ENCODE measurements at places on chromosomes 5 and 9.

- DNase-seq, result no peak
Measured at GRCh38 chr5:140338908-140339307, 7.5 kb downstream of the HBEGF start.

- no peak for DNase-seq
Measured at GRCh38 chr5:7930011-7930410, 61.1 kb downstream of the MTRR start.

GRCh38 chr5:78555870-78556269 is 92.7 kb downstream of the LHFPL2 start:
- DNase-seq, result no peak

GRCh38 chr5:93599001-93599379 is 16.0 kb downstream of the NR2F1 start:
- no peak for DNase-seq

DNA sequence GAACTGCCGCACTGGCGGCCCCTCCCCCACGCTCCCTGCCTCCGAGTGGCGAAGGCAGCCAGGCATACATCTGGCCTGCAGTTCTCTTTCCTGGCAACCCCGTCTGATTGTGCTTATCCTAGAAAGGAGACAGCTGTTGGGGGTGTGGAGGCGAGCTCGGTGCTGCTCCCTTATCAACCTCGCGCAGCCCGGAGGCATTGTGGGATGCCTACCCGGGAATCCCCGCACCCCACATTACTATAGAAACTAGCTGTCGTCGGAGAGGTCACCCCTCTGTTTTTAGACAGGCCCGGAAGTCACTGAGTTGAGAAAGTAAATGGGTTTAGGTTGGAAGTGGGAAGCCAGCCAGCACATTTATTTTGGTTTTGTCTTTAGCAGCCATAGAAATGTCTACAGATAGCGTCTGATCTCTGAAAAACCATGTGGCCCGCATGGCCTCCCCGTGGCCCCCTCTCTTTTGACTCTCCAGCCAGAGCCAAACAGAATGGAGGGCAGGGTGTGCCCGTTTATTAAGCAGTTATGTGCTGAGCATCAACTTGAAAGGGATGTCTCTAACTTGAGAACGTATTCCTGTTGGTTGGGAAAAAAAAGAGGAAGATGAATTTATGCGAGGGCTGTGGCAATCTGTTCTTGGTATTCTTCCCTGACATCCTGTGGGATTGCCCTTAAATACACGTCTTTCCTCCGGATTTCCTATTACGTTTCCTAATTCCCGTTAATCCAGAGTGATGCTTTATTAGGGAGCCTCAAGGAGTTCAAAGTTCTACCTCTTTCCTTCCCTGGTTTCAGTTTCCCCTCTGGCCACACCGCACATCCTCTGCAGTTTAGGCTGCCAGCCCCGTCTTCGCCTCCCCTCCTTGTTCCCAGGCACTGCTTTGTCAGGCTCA is 3.9 kb downstream of the STC2 start:
- DNase-seq, result peak; percentile 96

- DNase-seq, result no peak
Measured at GRCh38 chr9:84781458-84781857, 111.9 kb downstream of the NTRK2 start.

DNA sequence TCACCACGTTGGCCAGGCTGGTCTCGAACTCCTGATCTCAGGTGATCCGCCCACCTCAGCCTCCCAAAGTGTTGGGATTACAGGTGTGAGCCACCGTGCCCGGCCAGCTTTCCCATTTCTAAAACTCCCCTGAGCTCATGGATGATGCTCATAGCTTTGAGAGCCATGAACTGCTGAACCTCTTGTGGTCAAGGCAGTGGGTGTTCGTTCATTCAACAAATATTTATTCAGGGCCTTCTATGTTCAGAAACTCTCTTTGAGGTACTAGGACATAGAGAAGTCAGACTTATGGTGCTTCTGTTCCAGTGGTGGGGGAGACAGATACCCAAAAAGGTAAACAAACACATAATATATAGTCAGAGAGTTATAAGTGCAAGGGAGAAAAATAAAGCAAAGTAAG is 2.7 kb downstream of the BSPRY start:
- DNase-seq, result no peak

GRCh38 chr5:10367579-10367978 is 14.1 kb downstream of the MARCHF6 start:
- DNase-seq, result peak; percentile 68

DNA sequence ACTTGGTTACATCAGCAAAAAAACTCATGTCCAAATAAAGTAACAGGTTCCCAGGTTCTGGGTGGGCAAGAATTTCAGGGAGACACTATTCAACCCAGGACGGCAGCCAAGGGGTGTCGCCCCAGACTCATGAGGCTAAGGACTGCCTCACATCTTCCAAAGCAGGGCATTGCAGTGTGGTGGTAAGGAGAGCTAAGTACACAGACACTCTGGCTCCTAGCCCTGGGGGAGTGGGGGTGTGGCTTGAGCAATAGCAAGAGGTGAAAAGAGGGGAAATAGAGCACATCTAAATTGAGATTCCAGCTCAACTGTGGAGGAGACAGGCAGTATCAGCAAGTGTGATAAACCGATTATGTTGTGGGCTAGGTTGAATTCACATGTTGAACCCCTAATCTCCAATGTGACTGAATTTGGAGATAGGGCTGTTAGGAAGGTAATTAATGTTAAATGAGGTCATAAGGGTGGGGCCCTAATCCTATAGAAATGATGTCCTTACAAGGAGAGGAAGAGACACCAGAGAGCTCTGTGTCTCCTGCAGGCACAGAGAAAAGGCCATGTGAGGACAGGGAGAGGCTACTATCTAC is 49.9 kb upstream of the MARCHF11 start:
- DNase-seq, result no peak

DNA sequence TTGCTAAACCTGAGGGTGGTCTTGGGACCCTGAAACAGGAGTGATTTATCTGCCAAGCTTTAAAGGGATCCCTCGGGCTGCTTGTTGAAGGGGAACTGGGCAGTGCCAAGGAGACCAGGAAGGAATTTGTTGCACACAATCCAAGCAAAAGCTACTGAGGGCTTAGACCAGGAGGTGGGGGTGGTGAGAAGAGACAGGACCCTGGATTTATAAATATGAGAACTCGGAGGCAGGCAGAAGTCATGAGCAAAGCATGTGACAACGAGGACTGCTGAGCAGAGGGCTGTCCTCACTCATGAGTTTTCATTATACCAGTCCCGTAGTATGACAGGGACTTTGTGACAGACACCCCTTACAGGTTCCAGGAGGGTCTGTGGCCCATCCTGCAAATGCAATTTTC is 237.3 kb downstream of the DRD1 start:
- no peak for DNase-seq

DNA sequence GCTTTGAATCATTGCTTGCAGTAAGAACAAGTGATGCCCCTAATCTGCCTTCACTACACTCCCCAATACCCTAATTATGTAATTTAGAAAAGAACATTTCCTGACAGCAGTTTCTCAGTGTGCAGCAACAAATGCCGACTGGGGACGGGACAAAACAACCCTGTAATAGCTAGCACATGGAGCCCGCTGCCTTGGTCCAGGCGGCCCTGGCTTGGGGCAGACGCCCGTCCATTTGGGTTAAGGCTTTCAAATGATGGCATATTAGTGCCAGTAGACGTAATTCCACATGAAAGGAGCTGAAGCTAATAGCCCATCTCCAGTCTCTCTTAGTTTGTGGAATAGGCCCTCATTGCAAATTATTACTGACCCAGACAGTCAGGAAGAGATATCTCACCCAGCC is 150.6 kb upstream of the PITX1 start:
- no peak for DNase-seq

DNA sequence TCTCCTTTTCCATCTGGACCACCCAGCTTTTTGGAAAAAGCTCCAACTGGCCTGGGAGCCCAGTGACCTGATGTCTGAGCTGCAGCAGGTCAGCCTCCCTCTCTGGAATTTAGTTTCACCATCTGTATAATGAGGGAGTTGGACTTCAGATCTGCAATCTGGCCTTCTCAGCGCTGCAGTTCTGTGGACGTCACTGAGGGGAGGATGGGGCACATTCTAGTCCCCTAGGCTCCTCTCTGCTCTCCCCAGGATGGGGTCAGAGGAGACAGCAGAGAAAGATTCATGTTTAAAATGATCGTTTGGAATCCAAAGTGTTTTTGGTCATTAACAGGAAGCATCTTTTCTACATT is 10.2 kb downstream of the OR13J1 start:
- DNase-seq, result peak; percentile 15

DNA sequence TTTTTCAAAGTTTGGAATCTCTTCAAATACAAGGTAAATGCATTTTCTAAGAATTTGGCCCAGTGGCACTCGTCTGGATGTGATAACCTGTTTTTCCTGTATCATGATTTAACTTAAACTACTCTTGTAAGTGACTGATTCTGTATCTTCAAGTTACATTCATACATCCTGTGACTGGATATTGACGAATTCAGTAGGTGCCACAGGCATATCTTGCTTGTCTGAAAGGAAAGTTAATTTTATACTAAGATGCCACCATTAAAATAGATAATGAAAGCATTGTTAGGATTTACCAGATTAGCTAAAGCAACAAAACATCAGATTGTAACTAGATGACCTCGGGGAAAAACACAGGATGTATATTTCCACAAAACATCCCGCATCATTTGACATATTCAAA is 175.3 kb upstream of the ZNF608 start:
- DNase-seq, result no peak

GRCh38 chr9:104177676-104178075 is 83.6 kb downstream of the SMC2 start:
- DNase-seq, result no peak

GRCh38 chr9:108383796-108384195 is 472.0 kb downstream of the ACTL7B start:
- no peak for DNase-seq

DNA sequence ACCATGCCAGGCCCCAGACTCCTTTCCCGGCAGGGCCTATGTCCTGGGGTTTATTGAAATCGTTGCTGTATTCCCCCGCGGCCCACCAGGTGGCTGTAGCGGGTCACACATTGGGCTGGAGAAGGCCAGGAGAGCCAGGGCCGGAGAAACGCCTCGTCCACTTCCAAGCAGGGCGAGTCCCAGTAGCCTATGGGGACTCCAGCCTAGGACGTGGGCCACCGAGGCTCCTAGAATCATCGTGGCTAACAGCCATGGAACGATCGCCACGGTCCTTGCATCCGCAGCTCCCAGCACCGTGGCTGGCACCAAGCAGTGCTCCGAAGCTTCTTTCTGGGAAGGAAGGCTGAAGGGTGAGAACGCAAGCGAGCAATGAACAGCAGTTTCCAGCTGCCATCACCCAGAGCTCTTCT is 87.7 kb downstream of the ENTREP1 start:
- DNase-seq, result peak; percentile 69

GRCh38 chr9:113572076-113572861 is 108.7 kb downstream of the RGS3 start:
- no peak for DNase-seq

DNA sequence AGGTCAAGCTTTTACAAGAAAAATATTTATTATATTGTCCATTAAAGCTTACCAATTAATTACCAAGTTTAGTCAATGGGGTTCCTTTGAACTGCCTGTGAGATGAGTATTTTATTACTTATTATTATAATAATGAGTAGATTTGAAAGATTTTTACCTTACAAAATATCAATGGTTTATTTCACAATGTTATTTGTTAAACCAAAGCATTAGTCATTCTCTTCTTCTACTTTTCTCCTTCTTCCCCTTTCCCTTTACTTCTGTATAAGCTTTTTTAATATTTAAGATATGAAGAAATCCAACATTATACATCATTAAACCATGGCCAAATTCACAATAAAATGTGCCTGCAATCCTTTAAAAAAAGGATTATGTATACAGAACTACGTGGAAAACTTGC is 369.5 kb downstream of the ARL15 start:
- DNase-seq, result no peak

DNA sequence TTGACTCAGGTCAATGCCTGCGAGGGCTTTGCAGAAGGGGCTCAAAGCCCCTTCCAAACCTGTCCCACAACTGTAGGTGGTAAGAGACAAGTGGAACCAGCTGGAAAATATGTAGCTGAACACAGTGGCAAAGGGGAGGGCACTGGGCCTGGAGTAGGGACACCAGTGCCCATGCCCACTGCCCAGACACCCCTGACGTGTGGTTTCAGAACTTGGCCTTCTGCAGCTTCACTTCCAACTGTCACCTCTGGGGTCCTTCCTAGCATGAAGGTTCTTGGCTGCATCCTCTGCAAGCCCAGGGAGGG is 233.1 kb upstream of the IRX1 start:
- DNase-seq, result no peak

DNA sequence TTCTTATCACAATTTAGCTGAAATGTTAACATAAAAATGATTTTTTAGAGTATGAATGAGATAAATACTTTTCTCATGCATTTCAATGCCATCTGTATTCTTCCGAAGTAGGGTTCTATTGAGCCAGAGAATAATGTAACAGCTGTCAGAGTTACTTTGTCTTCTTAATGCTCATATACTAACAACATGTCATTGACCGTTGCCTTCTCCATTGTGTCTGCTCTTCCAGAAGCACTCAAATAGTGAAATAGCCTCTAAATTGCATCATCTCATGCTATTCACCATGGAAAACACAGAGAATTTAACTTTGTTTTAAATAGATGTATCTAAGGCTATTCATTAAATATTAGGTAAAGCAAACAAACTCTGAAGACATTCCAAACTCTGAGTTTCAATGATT is 1875.9 kb upstream of the CDH9 start:
- no peak for DNase-seq

GRCh38 chr5:71907001-71907588 is 188.0 kb downstream of the CARTPT start:
- no peak for DNase-seq

DNA sequence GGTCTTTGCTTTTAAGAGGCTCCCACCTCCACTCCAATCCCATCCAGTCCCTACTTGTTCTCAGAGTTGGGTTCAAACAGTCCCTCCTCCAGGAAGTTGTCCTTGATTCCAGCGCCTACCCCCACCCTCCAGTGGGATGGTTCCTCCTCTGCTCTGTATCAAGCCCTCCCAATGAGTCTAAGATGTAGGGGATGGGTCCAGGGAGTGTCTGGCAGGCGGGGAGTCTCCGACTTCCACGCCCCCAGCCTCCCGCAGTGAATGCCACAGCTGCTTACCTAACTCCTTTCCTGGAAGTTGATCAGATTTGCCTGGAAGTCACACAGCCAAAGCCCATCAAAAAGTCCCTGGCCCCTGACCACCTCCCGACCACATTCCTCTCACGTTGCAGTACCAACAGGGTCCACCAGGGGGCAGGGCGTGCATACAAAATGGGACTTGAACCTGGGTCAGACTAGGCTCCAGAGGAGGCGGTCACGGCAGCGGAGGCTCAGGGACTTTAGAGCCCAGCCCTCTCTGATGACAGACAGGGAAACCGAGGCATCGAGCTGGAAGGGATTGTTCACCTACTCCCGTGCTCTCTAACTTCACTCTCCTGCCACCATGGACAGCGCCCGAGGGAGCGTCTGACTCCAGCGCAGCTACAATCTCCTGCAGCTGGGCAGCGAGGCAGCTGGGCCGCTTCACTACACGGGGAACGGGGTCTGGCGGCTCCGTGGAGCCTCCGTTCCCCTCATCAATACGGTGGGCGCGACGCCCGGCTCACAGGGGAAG is 25.0 kb upstream of the TDRD7 start:
- DNase-seq, result peak; percentile 58
